COLO829 (cell line): ENCODE measurements at places on chromosomes 12 and 14.
A peak's percentile ranks its signal among the peaks of the same experiment; 100 is the strongest.

GRCh38 chr12:78864403-78864869 lies at the start of gene SYT1:
TSS of gene SYT1 (plus strand) at chr12:78864774.
- DNase-seq: peak; percentile 65

GRCh38 chr12:22396735-22397134 lies 62.2 kb upstream of the ST8SIA1 start:
- DNase-seq: no peak

DNA sequence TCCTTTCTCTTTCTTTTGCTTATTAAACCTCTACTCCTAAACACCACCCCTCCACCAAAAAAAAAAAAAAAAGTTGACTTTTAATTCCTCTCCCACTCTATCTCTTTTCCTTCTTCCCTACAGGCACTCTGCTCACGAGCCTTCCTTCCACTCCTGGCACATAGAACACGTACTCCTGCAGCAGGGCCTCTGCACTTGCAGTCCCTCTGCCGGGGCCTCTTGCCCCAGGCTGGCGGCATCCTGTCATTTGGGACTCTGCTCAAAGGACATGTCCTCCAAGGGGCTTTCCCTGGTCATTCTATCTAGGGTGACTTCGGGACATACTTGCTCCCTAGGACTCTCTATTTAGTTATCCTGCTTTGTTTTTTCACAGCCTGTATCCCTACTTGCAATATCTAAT lies 7.7 kb downstream of the FOS start:
- DNase-seq: no peak

DNA sequence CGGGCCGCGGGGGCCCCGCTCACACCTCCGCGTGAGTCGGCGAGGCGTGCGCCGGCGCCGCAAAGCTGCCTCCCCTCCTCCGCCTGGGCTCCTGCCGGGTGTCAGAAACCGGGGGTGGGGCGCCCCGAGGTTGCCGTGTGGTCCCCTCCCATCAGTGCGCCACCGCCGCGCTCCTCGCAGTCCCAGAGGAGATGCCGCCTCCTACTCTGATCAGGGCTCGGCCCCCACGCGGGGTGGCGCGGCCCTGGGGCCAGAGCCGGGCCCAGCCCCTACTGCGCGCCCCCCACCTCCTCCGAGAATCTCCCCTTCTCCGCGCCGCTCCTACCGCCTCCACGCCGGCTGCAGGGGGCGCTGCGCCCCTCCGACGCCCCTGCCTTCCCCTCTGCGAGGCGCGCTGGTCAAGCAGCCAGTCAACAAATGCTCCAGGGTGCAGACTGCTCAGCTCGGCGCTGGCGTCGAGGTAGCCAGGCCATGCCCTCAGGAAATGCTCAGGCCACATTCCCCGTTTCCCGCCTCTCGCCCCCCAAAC lies 467 bp upstream of the JAG2 start:
- DNase-seq: no peak

- DNase-seq: no peak
Observed at GRCh38 chr12:93156086-93156716, 221.5 kb upstream of the NUDT4 start.

DNA sequence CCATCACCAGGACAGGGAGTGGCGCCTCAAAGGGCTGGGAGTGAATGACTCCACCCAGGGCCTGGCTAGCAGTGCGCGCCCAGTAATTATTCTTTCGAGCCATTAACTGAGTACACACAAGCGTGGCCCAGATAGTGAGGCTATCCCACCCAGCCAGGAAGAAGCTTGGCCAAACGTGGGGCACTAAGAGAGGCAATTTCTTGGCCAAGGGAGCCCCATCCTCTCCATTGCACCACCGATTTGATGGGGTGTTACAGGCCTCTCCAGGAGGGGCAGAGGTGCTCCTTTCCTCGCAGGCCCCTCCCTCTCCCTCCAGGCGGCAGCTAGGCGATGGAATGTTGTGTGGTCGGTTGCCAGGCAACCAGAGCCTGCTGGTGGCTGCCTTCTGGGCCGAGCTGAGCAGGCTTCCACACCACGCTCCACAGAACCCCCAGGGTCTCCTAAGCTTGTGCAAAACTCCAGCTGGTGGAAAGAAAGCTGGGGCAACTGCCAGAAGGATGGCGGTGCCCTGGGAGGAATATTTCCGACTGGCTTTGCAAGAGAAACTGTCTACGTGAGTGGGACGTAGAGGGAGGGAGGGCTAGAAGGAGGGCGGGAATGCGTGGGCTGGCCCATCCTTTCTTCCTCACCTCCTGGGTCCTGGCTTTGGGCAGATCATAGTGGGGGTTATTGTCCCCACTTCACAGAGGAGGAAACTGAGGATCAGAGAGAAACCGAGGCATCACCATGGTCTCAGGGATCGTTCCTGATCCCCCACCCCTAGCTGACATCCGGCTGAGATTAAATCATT lies at the start of gene CFAP73:
TSS of gene CFAP73 (plus strand) at position 364 of the 790 bp plus-strand sequence. CDS start at position 498, 134 bp downstream.
- DNase-seq: peak; percentile 87

DNA sequence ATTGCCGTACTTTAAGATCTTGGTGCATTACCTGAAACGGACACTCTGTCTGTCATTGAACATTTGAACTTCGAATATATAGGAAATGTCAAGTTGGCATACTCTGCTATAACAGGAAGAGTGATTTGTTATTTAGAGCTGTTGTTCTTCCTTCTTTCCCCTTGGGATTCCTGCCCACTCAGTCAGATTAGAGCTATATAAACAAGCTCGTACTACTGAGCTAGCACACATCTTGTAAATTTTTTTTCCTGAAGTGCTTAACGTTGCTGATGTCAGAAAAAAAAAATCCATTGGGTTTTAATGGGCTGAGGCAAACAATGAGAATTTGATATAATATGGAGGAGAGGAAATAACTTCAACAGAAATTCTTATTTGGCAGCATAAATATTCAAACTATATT lies 26.8 kb downstream of the RGS6 start:
- DNase-seq: no peak

DNA sequence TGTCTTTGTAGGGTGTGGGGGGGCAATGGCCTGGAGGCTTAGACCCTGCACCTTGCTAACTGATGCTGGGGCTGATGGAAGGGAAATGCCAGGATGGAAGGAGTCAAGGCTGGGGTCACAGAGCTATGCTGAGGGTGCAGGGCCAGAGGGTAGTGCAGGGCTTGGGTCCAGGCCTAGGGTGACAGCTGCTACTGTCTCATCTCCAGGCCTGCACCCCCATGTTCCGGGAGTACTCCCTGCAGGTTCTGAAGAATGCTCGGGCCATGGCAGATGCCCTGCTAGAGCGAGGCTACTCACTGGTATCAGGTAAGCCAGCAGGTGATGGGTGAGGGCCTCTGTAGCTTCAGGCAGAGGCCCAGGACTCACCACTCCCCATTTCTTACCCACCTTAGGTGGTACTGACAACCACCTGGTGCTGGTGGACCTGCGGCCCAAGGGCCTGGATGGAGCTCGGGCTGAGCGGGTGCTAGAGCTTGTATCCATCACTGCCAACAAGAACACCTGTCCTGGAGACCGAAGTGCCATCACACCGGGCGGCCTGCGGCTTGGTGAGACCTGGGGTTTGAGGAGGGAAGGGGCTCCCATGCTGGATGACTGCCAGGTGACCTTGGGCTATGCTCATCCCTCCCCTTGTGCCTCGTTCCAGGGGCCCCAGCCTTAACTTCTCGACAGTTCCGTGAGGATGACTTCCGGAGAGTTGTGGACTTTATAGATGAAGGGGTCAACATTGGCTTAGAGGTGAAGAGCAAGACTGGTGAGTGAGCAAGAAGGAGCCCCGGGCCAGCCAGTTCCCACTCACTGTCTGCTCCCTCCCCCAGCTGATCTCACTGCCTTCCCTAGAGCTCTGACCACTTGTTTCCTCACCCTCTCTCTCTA lies 4.1 kb downstream of the SHMT2 start:
- no peak for DNase-seq

- DNase-seq: no peak
Observed at GRCh38 chr14:26841920-26842741, 244.3 kb upstream of the NOVA1 start.

DNA sequence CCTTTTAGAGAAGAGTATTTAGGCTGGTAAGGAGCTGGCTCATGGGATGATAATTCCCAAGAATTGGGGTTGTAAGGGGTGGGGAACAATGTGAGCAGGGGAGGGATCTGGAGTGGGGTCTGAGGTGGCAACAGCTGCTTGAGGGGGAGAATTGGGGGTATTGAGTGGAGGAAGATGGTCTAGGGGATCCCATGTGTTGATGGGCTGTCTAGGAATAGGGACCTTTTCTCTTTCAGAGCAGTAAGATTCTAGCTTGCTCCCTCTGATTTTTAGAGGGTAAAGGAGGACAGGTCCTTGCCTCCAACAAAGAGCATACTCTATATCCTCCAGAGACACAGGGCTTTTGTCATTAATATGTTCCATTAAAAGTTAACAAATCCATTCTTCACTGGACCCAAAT lies 22.4 kb downstream of the CLEC2A start:
- no peak for DNase-seq

- no peak for DNase-seq
Observed at GRCh38 chr12:19657118-19657731, 217.9 kb downstream of the AEBP2 start.

DNA sequence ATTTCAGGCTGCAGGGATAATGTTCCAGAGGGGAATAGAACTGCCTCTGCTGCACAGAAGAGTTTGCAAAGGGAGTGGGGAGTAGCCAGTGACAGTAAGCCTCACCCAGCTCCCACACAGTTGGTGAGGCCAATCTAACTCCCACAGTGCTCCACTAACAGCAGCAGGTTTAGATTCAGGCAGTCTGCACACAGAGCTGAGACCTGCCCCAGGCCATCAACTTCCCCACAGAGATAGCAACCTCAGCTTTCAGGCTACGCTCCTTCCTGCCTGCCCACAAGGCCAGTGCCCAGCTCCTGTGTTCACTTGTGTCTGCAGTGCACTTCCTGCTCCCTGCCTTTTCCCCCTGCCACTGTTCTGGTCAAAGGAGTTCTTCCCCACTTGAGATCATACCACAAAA lies 107.5 kb downstream of the TBC1D30 start:
- no peak for DNase-seq

DNA sequence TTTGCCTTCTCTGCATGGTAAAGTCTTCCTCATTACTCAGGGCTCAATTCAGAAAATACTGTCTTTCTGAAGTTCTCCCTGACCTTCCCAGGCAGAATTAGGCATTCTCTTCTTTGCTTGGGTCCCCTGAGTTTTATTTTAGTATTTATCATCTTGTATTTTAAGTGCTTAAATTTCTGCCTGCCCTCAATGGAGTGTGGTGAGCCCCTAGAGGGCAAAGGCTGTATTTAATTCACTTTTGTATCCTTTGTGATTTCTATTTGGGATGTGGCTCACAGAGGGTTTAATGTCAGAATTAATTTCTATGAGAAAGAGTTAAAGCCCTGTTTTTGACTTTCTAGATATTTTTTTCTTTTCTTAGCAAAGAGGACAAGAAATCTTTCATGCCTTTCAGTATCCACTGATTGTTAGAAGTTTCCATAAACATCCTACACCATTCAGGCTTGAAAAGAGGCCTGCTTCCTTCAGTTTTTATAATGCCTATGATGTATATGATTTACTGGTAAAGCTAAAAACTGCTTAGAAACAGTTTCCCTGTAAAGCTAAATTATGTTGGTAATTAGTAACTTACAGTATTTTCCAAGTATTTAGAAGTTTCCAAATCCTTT lies 55.6 kb upstream of the PTPRB start:
- peak; percentile 53 for DNase-seq

- DNase-seq: no peak
Observed at GRCh38 chr14:96165493-96166436, 38.9 kb upstream of the BDKRB2 start.

DNA sequence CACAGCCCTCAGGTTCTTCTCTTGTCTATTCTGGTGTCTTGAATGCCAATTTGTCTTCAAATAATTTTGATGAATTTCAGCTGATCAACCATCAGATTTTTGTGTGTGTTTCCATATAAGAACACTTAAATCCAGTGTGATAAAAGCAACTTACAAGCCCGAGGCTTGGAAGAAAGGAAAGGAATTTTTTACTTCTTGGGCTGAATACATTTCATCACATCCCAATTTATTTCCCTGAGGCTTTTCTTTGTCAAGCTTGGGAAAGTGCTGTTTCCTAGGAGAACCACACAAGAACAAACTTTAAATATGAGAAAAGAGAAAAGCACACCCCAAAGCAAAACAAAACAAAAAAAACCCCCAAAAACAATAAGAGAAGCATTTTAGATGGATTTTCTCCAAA lies 26.6 kb downstream of the GPRC5D start:
- no peak for DNase-seq

DNA sequence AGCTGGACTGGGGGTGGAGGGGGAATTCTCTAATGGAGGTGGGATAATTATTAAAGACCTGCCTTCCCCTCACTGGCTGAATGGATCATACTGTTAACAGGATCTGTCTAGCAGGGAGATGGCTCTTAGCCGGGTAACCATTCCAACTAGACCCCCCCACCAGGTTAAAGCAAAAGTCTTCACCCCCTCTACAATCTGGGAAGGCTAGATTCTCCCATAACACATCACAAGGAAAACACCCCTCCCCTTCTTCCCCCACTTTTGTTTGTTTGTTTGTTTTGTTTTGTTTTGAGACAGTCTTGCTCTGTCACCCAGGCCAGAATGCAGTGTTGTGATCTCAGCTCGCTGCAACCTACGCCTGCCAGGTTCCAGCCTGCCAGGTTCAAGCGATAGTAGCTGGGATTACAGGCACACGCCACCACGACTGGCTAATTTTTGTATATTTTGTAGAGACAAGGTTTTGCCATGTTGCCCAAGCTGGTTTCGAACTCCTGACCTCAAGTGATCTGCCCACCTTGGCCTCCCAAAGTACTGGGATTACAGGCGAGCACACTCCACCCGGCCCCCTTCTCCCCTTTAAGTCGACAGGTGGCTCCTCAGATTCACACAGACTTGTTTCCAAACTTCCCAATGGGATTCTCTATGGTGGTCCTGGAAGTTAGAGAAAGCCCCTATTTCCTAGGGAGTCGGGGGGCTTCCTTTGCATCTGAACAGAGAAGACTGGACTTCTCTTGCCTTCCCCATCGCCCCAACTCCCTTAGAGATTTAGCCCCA lies 3.5 kb upstream of the BAZ2A start:
- DNase-seq: no peak

- DNase-seq: peak; percentile 70
Observed at GRCh38 chr12:7219599-7220243, 30.2 kb downstream of the PEX5 start.

DNA sequence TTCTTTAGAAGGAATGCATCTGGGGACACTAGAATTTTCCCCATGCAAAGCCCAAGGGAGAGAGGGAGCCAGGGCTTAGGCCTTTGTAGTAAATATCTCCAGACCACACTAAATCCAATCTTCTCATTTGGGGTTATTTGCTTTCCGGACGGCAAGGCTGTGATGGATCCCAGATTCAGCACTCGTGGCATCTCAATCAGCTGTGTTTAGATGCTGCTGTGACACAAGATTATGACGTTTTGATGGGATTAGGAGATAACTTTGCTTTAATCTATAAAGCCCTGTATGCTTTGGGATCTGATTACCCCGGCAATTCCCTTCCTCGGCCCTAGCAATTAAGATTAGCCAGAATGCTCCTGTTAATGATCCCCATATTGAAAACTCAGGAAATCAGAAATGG lies 686.7 kb upstream of the TBX3 start:
- no peak for DNase-seq

GRCh38 chr12:103986829-103987228 lies 21.2 kb downstream of the TDG start:
- no peak for DNase-seq

- no peak for DNase-seq
Observed at GRCh38 chr14:73739174-73739898, 25.2 kb upstream of the PNMA1 start.

- DNase-seq: no peak
Observed at GRCh38 chr12:11650286-11651281, 1.1 kb downstream of the ETV6 start.

- DNase-seq: no peak
Observed at GRCh38 chr14:64714432-64715025, 10.3 kb downstream of the PLEKHG3 start.
